ENCODE measurements at places on chromosomes 3 and 15. TPM values are rescaled to one million over a fixed set of nuclear protein-coding genes. Genes with fewer than 3 reads are reported as not detected.
A peak's percentile ranks its signal among the peaks of the same experiment; 100 is the strongest.

The C2CD4A gene
- total RNA-seq, result 0.61 TPM

The PRSS50 gene
- not detected for total RNA-seq

The MRPL46 gene
- total RNA-seq, result 31.0 TPM

DNA sequence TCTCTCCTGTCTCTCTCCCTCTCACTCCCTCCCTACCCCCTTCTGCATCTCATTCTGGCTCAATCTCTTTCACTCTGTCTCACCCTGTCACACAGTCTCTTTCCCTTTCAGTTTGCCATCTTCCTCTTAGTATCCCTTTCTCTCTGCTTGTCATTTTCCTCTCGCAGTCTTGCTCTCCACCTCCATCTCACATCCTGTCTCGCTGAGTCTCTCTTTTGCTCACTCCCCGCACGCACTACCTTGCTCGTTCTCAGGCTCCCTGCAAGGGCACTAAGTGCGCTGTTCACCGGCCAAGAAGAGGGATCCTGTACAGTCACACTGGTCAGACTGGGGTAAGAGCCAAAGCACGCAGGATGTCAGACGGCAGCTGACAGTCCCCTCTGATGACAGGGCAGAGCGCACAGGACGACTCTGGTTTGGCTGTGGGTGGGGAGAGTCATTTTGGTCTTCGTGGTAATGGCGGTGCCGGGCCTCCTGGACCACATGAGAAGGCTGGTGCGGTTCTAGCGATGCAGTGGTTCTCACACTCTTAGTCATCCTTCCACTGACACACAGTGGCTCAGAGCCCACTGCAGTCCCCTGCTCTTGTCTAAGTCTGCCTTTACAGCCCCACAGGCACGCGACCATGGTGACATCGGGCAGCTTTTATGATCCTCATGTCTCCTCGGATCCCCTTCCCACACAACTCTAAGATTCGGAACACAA is 356.8 kb downstream of the FOXP1 start:
- peak; percentile 95 for DNase-seq

DNA sequence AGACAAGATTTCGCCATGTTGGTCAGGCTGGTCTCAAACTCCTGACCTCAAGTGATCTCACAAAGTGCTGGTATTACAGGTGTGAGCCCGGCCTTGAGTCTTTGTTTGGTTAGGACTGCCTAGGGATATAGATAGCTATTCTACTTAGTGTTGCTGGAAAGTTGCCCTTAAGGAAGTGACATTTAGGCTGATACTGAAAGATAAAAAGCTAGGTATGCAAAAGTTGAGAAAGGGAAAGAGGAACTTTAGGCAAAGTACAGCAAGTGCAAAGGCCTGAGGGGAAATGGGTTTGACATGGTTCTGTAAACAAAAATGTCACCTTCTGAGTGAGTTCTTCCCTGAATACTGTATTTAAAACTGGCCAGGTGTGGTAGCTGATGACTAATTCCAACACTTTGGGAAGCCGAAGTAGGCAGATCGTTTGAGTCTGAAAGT is 111.5 kb downstream of the ZNF609 start:
- no peak for DNase-seq

DNA sequence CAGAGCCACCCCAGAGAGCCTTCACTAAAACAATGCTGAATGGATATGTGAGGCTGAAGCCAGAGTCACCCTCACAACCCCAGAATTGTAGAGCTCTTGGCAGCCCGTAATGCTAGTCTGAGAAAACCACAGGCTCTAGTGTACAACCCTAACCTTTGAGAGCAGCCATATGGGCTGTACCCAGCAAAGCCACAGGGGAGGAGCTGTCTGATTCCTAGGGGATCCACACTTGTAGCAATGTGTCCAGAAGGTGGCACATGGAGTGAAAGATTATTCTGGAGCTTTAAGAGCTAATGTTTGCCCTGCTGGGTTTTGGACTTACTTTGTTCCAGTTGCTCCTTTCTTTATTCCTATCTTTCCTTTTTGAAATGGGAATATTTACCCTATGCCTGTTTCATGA is 626.8 kb downstream of the GRM7 start:
- no peak for DNase-seq

- DNase-seq, result no peak
Measured at GRCh38 chr3:57179580-57180410, 14.6 kb upstream of the IL17RD start.

GRCh38 chr3:14768182-14768790 is 50.5 kb upstream of the FGD5 start:
- DNase-seq, result no peak

DNA sequence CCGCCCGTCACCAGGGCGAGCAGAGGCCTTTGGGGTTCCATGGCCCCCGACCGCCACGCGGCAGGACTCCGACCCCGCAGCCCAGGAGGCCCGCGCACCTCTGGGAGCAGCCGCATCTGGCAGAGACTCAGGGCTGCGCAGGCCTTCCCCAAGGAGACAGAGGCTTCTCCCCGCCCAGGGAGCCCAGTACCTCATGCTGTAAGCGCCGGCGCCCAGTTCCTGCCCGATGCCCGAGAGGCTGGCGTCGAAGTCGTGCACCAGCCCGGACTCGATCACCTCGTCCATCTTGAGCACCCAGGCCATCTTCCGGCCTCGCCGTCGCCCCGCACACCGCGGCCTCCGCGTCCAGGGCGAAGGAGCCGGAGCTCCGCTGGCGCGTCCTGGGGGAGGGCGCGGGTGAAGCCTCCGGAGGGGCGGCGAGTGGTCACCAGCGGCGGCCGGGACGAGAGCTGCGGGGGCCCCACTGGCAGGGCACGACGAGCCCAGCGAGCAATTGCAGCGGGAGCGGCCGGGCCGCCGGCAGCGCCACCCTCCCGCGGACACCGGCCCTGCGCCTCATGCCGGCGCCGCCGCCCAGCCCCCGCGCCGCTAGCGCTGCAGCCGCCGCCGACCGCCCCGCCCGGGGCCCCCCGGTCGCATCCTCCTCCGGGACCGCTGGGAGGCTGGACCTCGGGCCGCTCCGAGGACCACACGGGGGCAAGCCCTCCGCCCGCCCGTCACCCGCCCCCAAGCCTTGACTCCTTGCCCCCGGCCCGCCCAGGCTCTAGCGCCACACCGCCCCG is 468 bp downstream of the UBP1 start:
- DNase-seq, result peak; percentile 75

All from activated CD4-positive, alpha-beta T cell treated with anti-CD3 and anti-CD28 coated beads for 36 hours (primary cell).